ENCODE measurements at places on chromosomes 4 and X.
A peak's percentile ranks its signal among the peaks of the same experiment; 100 is the strongest.

- peak; percentile 91 for DNase-seq
Measured at GRCh38 chr4:67545199-67546003, at the start of gene CENPC. TSS of gene CENPC (minus strand) at chr4:67545503. CDS start at chr4:67545355, 148 bp downstream.

- DNase-seq, result no peak
Measured at GRCh38 chr4:76898385-76898692, 395 bp upstream of the SOWAHB start.

DNA sequence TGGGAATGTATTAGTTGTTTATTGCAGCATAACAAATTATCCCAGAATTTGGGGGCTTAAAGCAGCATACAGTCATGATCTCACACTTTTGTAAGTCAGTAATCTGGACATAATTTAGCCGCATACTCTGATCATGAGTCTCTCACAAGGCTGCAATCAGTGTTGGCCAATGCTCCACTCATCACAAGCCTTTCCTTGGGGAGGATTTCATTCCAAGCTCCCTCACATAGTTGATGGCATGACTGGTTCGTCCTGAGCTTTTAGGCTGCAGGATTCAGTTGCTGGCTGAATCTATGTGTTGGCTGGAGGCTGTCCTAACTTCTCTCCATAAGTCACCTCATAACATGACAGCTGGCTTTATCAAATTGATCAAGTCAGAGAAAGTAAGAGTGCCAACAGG lies 1568.6 kb upstream of the PCDH7 start:
- DNase-seq, result no peak

DNA sequence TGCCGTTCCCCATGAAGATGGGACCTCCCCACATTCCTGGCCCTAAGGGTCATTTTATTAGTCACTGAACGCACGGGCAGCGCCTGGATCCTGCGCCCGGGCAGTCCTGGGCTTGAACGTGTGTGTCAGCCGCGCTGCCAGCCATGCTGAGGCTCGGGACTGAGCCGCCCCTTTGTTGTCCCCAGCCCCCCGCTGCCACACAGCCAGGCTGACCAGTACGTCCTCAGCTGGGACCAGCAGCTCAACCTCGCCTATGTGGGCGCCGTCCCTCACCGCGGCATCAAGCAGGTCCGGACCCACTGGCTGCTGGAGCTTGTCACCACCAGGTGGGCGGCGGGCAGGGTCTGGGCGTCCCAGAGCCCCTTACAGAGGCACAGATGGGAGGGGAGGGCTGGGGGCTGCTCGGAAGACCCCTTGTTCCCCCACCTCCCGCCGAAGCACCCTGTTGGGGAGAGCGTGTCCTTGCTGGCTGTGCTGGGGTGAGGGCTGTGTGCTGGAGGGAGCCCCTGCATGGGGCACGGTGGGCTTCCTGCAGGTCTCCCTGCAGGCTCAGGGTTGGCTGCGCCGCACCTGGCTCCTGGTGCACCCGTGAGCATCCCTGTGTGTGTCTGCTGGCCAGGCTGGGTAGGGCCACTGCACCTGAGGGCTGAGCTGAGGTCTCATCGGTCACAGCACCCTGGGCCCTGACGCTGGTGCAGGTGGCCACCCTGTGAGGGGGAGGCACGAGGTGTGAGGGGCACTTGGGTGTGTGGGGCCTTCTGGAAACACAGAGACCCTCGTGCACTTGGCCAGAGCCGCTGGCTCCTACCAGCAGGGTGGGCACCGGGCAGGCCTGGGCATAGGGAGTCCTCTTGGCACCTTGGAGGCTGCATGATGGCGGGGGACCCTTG lies 1.0 kb downstream of the IDUA start:
- no peak for DNase-seq

DNA sequence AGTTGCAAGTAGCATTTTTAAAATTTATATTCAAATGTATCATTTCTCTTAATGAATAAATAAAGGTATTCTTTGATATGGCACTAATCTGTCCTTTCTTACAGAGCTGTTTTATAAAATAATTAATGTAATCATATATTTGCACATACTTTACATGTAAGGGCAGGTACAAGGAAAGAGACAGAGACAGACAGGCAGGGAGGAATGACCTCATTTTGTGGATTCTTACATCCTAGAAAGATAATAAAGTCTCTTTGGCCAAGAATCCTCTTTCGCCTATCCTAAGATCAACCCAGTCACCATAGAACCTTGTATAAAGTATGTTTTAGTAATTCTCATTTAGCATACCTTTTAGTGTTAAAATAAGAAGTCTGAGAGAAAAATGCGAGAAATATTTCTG lies 98.5 kb upstream of the CTSO start:
- no peak for DNase-seq

GRCh38 chr4:70637239-70637913 lies 8.8 kb downstream of the ENAM start:
- no peak for DNase-seq

DNA sequence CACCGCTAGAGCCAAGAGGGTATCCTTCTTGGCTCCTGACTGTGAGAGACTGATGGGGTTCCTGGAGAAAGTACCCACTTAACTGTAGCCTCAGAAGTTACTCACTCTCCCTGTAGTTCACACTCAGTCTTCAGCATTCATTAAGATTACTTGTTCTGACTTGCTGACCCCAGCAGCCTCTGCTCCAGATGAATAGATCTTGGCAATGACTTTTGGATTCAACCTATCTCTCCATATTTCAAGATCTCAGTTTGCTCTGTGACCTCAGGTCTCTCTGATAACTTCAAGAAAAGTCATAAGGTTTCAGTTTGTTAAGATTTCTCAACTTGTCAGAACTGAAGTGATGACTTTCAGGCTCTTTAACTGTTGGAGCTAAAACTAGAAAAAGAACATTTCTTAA lies 825.6 kb downstream of the PCDH7 start:
- DNase-seq, result no peak

- no peak for DNase-seq
Measured at GRCh38 chrX:155127465-155127864, 56.2 kb downstream of the BRCC3 start.

DNA sequence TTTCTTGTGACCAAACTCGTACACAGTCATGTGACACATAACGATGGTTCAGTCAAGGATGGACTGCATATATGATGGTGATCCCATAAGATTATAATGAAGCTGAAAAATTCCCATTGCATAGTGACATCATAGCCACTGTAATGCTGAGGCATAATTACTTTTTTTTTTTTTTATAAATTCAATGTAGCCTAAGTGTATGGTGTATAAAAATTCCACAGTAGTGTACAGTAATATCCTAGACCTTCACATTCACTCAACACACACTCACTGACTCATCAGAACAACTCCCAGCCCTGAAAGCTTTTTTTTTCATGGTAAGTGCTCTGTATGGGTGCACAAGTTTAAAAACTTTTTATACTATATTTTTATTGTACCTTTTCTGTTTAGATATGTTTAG lies 105.0 kb downstream of the AREG start:
- no peak for DNase-seq

DNA sequence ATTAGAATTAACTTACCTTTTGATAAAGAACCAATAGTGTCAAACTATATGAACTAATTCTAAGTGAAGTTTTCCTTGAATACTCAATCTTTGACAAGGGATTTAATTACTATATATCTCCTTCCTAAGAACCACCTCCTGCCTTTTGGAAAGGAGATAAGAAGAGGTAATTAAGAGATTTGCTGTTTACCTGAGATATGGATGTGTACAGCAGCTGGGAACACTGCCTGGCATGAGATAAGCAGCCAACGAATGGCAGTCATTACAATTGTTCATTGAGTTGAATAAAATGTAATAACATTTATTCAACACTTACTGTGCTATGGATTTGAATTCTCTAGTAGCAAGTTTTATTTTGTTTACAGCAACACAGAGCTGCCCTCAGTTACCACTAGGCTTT lies 407.1 kb downstream of the SPOCK3 start:
- no peak for DNase-seq

GRCh38 chrX:134186362-134187121 lies 50.4 kb upstream of the CCDC160 start:
- DNase-seq, result peak; percentile 15

DNA sequence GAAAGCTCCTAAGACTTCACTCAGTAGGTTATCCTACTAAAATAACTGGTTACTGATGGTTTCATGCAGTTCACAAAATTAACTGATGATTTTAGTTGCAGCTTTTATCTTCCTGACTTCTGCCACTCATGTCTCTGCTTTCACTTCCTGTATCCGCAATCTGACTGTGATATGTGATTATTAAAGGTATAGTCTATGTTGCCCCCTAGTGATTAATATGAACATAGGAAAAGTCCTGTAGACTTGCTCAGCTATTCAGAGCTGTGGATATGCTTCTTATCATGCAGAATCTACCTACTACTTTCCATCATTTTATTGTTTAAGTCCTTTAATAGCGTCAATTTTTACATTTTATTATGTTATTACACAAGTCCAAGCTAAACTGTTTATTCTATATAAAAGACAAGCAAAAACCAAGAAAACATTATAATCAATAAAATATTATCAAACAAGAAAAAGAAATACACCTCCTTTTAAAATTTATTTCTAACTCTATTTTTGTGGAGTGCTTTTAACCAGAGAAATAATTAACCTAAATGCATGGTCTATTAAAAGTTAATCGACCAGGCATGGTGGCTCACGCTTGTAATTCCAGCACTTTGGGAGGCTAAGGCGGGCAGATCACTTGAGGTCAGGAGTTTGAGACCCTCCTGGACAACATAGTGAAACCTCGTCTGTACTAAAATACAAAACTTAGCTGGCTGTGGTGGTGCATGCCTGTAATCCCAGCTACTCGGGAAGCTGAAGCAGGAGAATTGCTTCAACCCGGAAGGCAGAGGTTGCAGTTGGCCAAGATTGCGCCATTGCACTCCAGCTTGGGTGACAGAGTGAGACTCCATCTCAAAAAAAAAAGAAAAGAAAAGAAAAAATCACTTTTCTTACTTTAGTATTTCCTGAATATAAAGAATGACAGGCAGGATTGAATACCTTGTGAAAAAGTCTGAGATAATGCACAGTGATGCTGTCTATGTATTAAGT lies 40.4 kb upstream of the TLR2 start:
- peak; percentile 49 for DNase-seq

DNA sequence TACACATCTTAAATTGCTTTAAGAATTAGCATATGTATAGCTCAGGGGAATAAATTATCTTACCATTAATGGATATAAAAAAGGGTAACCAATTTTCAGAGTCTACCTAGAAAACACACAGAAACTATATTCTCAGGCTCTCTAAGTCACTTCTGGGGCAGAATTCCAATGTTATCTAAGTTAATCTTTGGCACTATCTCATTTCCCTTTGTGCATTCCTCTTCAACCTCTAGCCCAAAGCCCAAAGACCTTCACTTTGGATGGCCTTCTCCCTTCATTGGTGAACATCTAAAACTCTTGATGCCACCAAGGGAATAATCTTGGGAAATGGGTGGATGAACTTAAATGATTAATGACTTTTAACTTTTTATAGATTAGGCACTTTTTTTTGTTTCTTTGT lies 108.3 kb downstream of the APBB2 start:
- no peak for DNase-seq

DNA sequence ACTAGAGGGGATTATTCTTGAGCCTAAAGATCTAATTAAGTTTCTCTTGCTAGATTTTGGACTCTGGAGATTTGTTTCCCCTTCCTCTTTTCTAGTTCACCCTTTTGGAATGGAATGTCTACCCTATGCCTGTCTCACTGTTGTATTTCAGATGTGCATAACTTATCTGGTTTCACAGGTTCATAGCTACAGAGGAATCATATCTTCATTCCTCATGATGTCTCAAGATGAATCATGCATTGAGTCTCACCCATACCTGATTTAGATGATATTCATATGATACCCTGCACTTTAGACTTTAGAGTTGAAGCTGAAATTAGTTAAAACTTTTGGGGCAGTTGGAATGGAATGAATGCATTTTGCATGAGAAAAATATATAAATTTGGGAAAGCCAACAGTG lies 246.7 kb downstream of the HS3ST1 start:
- DNase-seq, result no peak

GRCh38 chrX:103253608-103254007 lies 1.3 kb downstream of the TCEAL8 start:
- no peak for DNase-seq

- DNase-seq, result no peak
Measured at GRCh38 chr4:21827575-21827974, 121.0 kb downstream of the KCNIP4 start.

GRCh38 chr4:16692046-16692445 lies 206.4 kb downstream of the LDB2 start:
- DNase-seq, result no peak

DNA sequence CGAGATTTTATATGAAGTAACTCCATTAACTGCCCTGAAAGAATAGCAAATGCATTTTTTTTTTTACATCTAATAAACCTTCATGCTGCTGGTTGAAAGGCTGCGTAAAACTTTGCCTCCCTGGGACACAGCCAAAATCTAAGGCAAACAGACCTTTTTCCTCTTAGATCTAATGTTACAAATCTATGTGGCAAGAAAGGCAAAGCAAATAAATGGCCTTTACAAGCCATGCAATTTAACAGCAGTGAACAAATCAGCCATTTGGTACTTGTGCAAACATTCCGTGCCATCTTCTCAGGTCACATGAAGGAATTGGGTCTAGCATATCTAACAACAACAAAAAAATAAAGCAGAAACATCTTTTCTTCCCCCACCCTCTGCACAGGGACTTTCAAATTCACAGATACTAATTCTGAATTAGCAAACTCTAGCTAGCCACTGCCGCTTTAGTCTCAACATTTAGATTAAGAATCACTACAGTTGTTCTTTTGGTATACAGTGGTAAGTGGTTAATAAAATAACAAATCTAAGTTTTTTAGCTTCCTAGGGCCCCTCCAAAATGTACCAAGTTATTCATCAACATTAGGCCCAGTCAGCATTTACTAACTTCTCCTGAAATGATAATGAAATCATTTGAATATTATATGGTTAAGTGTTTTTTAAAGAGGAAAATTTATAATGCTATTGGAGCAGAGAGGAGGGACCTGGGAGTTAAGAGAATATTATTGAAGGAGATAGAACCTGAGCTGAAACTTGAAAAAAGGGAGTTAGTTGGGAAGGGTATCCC lies 593.8 kb downstream of the SMARCA1 start:
- no peak for DNase-seq

DNA sequence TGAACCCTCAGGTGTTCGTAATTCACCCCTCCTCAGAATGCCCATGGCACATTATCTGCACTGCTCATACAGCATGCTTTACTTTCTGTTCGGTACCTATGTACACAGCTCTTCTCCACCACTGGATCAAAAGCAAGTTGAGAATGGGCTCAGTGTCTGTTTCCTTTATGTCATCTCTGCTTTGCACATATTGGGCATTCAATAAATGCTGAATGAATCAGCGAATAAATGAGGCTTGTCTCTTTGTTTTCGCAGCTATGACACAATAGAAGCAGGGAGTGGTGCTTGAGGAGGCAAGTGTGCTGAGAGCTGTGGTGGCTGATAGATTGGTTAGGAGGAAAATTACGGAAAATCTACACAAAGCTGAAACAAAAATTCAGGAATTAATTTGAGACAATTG lies 109.1 kb upstream of the VMA21 start:
- DNase-seq, result no peak

DNA sequence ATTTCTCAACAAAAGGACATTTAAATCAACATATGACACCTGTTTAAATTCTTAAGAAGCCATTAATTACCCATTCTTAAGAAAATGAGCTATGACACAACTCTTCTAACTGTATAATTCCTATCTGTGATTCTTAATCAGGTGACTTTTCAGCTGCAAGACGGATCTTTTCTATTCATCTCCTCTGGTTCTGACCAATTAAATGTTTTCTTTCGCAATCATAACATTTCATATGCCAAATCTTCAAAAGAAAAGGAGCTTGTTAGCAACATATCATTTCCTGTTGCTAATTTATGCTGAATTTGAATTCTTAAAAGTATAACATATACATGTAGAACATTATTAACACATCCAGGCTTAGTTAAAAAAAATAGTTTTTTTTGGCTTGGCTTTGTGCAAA lies 62.5 kb downstream of the SEL1L3 start:
- DNase-seq, result no peak

Data from HEK293T (cell line).